Left colon (tissue), 2 donors: ENCODE measurements at places on chromosomes 5 and 9. TPM values are rescaled to one million over a fixed set of nuclear protein-coding genes. Genes with fewer than 3 reads are reported as not detected.
A peak's percentile ranks its signal among the peaks of the same experiment; 100 is the strongest.

The CBY3 gene
- total RNA-seq: not detected

The RHOBTB3 gene
- total RNA-seq: 54.0 TPM

The HTR1A gene
- not detected for total RNA-seq

DNA sequence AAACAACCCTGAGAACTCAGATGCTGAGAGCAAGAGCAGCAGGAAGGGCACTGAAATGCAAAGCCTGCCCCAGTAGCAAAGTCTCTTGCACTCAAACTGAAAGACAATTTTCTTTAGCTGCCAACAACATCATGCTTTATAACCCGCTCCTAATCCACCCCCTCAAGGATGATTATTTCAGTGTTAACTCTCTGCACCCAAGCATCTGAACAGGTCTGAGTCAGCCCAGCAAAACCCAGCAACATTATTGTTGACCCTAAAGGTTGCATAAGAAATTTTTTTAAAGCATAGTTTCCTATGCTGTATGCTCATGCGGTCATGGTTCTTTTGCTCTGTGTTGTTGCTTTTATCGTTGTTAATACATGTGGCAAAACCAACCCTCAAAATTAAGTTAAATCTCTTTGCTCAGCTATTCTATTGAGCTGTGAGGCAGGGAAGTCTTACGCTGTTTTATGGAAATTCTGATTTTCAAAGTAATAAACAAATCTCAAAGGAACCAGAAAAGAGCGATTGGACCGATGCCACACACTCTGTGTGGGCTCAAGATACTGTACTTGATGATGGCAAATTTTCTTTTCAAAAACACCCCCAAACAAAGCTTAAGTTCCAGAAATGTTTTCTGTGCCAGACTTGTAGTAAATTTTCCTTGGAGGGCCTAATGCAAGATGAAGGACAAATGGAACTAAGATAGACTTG, 440.6 kb upstream of the MPDZ start:
- DNase-seq: no peak

GRCh38 chr5:122129306-122129705, at the start of gene ZNF474:
Gene ZNF474 (plus strand): TSS chr5:122129546. CDS start chr5:122151991, 22,445 bp downstream.
- DNase-seq: peak; percentile 36

GRCh38 chr5:110909415-110909814, 162.1 kb upstream of the TSLP start:
- DNase-seq: no peak

GRCh38 chr5:127426661-127427060, 90.8 kb upstream of the PRRC1 start:
- no peak for DNase-seq

DNA sequence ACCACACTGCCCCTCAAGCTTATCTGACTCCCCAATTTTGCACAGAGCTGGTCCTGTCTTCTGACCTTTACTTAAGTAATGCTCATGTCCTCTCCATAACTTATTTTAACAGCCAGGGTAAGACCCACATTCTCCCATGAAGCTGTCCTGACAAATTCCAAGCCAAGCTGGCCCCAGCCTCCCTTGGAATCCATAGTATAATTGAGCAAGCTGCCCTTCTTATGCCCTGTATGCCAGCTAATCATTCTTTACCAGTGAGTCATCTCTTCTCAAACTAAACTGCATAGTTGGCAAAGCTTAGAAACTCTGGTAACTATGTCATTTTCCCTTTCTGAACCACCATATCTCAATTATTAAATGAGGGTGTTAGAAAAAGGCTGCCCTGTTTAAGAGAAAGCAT, 92.4 kb downstream of the NFIB start:
- DNase-seq: no peak

DNA sequence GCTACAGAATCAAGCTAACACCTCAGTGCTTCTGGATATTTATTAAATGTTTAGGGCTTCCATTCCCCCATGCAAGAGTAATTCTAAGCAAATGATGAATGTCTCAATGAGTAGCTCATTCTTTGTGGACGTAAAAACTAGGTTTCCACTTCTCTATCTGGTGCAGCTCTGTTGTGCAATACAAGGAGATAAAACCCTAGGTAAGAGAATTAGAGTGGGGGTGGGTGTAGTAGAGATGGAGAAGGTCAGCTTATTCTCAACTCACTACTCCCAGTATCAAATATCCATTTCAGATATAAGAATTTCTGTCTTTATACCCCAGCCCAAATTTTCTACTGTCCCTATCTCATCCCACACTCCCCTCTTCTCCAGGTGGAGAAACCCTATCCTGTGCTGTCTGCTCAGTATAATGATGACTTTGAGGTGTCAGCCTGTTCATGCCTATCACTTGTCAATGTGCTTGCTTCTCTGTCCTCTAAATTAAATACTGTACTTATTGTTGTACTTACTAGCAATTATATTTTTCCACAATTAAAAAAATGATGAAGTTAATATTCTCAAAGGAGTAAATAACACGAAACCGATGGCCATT, 4.3 kb upstream of the FYB1 start:
- no peak for DNase-seq

DNA sequence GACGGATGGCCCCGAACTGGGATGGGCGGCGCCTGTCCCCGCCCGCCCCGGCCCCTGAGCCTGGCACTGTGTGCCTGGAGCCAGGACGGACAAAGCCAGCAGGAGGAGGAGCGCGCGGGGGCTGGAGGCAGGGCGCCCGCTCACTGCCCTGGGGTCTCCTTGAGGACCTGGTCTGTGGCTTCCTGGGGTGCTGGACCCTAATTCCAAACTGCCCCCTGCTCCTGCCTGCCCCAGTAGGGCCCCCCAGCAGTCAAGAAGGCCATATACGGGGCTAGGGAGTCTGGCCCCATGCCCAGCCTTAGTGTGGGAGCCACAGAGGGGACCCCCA, 29.2 kb upstream of the RXRA start:
- DNase-seq: no peak

- DNase-seq: no peak
Measured at GRCh38 chr9:96448546-96449170, 1.3 kb upstream of the HABP4 start.

GRCh38 chr5:78397831-78398230, 37.4 kb downstream of the SCAMP1 start:
- no peak for DNase-seq

- no peak for DNase-seq
Measured at GRCh38 chr9:94445863-94446262, 109.0 kb upstream of the PCAT7 start.

DNA sequence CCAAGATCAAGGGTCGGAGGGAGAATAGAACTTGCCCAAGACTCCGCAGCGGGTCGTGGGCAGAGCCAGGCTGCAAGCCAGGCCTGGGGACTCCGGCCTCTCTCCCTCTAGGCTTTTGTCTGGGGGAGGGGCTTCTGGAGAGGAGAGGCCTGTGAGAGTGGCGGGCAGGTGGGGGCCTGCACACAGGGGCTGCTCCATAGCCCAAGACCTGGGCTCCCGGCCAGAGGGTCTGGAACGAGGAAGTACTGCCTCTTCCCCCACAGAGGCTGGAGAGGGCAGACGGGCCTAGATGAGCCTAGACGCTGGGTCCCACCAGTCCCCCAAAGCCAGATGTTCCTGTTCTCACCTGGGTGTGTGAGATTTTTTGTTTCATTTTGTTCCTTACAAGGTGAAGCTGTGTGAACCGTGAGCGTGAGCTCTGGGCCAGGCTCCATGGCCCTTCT, 5.2 kb upstream of the ST6GALNAC6 start:
- DNase-seq: no peak

DNA sequence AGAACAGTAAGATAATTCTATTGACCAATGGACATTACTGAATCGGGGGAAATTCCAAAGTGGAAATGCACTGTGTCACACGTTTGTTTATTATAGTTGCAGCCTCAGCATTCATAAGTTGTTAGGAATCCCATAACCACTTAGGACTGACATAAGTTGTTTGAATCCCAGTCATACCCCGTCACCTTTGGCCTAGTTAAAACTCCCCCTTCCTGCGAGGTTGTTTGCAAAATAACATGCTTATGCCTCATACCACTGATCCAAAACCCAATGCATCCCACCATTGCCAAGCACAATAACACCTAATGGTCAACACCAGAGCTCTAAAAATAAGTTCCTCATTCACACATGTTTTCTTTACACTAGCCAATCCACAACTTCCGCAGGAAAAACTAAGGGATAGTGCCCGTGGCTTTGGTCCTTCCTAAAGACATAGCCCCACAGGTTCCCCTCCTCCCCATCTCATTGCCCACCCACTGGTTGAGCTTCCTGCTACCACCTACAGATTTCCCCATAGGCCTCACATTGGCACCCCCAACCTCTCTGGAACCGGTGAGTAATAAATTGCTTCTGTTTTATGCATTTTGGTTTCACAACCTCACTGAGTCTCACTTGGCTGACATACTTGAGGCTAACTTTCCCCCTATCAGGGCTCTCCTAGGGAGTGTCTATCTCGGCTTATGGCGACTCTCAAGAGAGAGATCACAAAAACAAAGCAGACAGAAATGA, 42.3 kb upstream of the MUSK start:
- no peak for DNase-seq

- no peak for DNase-seq
Measured at GRCh38 chr9:7240569-7241311, 483.0 kb downstream of the KDM4C start.
